ENCODE measurements at places on chromosomes 1 and 21. TPM values are rescaled to one million over a fixed set of nuclear protein-coding genes. Genes with fewer than 3 reads are reported as not detected.

RERE gene
- 45.2 TPM for total RNA-seq

OPTC gene
- not detected for total RNA-seq

GRCh38 chr1:1603671-1604373 lies 3.9 kb upstream of the FNDC10 start:
- DNase-seq = no peak

DNA sequence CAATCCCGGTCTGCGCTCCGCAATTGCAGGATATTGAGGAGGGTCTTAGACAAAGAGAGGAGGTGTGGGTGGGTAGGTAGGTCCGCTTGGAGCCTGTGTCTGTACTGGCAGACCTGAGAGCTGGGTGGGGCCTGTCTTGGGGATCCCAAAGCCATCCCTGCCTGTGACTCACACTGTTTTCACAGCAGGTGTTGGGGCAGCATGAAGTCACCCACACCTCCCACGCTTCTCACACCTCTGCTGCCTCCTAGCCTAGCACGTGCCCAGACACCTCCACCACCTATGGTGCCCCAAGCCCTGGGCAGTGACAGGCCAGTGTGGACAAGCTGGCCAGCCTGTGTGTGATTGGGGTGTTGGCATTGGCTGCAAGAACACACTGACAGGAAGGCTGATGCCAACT lies 65.7 kb upstream of the ECE1 start:
- DNase-seq = no peak

DNA sequence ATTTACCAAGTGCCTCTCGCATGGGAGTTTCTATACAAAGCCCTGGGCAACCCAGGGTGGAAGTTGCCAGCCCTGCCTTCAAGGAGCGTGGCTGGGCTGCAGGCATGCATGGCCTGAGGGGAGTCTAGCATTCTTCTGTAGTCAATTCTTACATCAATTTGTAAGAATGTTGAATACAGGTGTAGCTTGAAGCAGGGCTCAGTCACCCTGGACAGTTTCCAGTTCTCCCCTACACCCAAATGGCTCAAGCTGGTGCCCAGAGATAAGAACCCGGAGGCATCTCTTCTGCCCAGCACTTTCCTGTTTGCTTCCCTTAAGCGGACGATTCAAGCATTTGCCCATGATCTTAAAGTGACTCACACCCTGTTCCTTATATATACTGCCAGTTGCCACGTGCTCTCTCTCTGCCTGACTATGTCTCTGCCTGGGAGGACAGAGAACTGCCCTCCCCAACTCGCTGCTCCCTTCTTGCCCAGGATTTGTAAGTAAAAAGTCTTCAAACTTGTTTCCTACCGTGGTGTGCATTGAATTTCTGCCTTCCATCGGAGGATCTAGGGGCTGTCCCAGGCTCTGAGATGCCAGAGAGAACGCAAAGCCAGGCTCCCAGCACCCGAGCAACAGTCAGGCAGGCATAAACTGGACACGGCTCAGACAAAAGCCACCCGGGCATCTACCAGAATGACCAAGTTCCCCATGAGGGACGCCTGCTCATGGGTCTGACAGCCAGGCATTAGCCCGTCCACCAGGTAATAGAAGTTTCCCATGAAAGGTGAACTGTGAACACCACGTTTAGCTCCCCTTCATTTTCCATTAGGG lies 50.9 kb upstream of the AJAP1 start:
- peak; percentile 37 for DNase-seq

- DNase-seq = no peak
Observed at GRCh38 chr21:40373761-40374160, 473.2 kb downstream of the DSCAM start.

CR1L gene
- not detected for total RNA-seq

DNA sequence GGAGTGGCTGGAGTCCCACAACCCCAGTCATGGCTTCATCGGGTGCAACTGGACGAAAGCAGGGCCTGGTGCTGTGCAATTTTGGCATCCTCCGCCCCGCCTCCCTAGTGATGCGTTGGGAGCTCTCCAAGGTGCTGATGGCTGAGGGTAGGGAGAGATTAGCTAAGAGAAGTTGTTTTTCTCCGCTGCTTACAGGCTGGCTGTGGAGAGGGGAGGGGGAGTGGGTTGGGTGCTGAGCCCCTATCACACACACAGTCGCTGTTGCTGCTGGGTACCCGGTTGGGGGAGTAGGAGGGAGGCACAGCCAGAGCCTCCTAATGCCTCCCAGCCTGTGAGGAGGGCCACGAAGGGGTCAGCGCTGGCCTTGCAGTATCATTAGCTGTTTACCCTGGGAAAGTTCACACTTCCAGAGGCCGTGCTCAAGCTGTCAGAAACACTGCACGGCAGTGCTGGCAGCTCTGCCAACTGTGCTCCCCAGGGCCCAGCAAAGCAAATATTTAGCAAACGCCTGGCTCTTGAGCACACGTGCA lies 110.0 kb downstream of the GRIK3 start:
- DNase-seq = peak; percentile 60

- no peak for DNase-seq
Observed at GRCh38 chr1:36269408-36269838, 36.7 kb upstream of the SH3D21 start.

- DNase-seq = no peak
Observed at GRCh38 chr1:246301553-246302250, 205.4 kb downstream of the SMYD3 start.

- DNase-seq = no peak
Observed at GRCh38 chr1:6271554-6271953, 10.7 kb upstream of the GPR153 start.

- peak; percentile 87 for DNase-seq
Observed at GRCh38 chr1:24149866-24150233, 6.9 kb upstream of the IL22RA1 start.

- DNase-seq = peak; percentile 44
Observed at GRCh38 chr1:231934797-231935196, 308.2 kb downstream of the DISC1 start.

DNA sequence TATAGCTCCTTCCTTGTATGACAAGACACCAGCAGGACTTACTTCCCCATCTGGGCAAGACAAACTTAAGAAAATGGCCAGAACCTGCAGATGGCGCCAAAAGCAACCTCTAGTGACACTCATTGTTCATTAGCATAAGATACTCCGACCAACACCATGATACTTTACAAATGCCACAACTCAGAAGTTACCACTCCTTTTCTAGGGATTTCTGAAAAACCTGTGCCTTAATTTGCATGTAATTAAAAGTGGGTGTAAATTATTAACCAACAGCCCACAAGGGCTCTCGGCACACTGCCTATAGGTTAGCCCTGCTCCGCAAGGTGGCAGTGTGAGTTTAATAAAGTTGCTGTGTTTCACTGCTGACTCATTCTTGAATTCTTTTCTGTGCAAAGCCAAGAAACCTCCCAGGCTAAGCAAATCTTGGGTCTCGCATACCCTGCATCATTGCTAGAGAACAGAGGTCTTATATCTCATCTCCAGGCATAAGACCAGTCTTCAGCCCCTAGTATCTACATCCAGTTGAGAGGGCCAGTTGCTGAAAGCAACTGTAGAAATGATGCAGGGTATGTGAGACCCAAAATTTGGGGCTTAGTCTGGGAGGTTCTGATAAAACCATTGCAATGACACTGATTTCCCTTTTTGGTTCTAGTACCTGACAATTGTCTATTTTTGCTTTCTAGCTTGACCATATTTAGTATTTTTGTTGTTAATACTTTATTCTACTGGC lies 86.4 kb downstream of the FAF1 start:
- peak; percentile 89 for DNase-seq

ZNF670 gene
- total RNA-seq = 5.9 TPM

SPATA21 gene
- total RNA-seq = not detected

- no peak for DNase-seq
Observed at GRCh38 chr1:7583291-7584096, 187.6 kb upstream of the VAMP3 start.

GRCh38 chr1:44610527-44611148 lies 63.6 kb downstream of the TMEM53 start:
- no peak for DNase-seq

BCAR3 gene
- total RNA-seq = 171 TPM
